Endothelial cell (in vitro differentiated cells): ENCODE measurements at places on chromosomes 3 and 15.

- DNase-seq = no peak
Observed at GRCh38 chr3:71525391-71525790, 58.1 kb downstream of the FOXP1 start.

GRCh38 chr3:107117922-107118536 is 259.2 kb upstream of the CCDC54 start:
- DNase-seq = peak; percentile 60

DNA sequence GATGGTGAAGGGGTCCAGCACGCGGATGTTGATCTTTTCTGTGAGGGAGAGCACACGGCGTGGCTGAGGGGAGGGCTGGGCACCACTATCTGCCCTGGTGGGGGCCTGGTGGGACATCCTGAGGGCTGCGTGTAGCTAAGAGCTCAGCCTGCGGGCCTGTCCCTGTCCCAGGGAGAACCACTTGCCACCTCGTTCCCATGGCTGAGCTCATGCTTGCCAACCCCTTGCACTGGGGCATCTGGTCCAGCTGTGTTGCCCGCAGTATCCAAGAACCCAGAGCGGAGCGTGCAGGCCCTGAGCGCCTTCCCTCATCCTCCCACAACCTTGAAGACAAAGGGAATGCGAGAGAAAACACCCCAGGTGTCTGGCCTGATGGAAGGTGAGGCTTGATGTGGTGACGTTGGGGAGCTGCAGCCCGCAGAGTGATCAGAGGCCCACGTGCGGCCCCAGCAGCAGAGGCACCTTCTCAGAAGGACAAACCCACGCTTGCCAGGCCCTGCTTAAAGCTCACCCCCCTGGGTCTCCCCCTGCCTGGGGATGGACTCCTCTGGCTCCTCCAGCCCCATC is 28.9 kb downstream of the TKT start:
- no peak for DNase-seq

GRCh38 chr15:35062738-35063099 is 22.4 kb downstream of the NANOGP8 start:
- DNase-seq = no peak

DNA sequence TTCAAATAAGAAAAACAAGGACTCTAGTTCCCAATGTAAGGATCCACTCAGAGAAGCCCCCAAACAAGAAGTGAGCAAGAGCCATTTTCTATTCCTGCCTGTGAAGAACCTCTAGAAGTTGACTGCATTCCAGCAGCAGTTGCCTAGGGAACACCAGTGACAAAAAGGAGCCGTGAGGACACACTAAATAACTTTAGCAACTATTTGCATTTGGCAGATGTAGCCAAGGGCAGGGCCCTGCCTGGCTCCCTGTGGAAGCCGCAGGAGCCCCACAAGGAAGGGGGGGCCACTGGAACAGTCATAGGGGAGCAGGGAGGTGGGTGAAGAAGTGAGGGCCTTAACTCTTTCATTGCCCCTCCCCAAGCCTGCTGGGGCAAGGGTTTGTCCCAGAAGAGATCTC is 470.2 kb upstream of the PROK2 start:
- no peak for DNase-seq

DNA sequence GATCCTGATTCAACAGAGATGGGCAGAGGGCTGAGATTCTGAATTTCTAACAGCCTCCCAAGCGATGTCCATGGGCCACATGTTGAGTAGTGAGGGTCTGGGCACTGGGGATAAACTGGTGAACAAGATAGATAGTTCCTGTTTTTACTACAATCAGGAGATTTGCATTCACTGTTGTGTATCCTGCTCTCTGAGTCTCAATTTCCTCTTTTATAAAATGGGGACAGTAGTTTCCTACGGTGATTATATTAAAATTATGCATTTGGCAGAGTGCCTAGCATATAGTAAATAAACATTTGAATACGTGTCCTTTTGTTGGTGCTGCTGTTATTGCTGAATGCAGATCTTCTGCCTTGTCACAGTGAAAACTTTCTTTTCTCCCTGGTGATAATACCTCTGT is 102.5 kb downstream of the MYH15 start:
- no peak for DNase-seq

DNA sequence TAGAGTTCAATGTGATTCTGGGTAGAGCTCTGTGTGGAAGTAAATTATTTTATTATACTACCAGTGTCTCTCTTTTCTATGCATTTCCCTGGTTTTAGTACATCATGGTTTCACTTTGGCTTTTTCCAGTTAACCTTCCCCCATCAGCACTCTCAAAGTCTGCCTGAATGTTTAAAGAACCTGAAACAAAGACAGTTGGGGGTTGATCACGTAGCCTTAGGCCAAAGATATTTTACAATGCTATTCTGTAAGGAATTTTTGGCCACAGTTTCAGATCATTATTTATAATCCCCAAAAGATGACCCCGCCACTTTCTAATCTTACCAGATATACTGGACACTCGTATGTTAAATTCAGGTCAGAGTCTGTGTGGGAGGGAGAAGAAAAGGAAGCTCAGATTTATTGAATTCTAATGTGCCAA is 156.3 kb upstream of the TMC3 start:
- no peak for DNase-seq

DNA sequence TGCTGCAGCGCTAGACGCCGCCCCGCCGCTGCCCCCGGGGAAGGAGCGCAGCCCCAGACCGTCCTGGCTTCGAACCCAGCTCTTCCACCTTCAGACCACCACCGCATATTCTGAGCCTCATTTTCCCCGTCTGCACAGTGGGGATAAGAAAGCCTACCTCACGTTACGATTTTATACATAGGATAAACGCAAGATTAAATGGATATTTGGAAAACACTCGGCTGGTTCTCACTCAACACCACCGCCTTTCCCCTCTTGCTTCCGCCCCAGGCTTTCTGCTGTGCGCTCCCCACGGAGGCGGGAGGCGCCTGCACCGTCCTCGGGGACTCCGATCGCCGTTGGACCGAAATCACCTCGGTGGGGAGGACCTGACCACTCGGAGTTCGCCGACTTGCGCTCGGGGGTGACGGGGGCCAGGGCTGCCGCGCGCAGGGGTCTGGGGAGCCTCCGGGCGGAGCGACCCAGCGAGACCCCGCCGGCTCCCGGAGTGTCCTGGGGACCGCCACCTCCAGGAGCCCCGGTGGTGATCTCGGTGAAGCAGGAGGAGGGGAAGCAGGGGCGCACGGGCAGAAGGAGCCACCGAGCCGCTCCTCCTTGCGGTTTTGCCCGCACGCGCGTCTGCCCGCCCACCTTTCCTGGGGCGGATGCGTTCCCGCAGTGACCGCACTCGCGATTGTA is 4.0 kb downstream of the FBXL22 start:
- DNase-seq = peak; percentile 37

GRCh38 chr3:179710079-179710478 is 57.2 kb downstream of the USP13 start:
- no peak for DNase-seq

DNA sequence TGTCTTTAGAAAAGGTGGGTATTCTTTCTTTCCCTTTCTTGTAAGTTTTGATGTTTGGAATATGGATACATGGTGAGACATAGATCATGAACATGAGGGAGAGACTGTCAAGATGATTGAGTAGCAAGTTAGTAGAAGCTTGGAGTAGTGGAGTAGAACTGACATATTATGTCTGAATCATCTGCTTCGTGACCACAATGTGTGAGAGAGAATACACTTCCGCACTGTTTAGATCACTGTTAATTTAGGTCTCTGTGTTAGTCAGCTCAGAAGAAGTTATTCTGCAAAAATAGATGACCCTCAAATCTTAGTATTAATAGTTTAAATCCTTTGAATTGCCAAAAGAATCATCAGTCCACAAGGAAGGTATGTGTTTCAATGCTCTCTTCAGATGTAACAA is 151.0 kb downstream of the OXSM start:
- no peak for DNase-seq

GRCh38 chr3:139113231-139113992 is 68.7 kb upstream of the PRR23C start:
- no peak for DNase-seq

DNA sequence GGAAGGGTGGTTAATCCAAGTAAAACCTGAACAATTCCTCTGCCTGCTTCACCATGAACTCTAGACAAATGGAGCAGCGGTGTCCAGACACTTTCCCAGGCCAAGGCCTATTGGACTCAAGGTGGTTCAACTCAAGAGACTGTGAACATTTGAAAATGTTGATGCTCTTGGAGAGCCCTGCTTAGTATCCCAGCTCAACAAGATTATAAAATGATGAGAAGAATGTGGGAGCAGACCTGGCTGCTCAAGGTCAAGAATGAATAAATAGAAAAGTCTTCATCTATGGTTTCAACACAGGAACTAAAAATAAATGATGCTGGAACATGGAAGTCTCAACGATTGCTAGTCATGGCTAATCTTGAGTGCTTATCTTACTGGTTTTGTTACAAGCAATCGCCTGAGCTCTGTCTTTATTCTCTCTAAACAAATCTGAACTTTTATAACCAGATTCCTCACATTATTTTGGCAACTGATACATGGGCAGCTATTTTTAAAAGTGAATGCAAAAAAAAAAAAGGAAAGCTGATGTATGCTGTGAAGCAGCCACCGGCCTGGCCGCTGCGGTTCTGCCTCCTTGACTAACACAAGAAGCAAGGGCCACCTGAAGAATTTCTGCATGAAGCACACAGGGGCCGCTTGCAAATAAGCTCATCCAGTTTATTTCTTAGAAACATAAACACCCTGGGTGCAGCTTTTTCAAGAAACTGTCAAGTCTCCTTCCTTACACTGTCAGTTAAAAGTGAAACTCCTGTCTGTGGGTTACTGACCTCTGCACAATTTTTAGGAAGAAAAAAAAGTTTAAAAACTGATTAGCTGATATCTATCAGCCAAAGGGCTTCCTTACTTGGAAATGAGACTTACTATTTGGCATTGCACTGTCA is 120.1 kb upstream of the ARHGEF3 start:
- DNase-seq = no peak

DNA sequence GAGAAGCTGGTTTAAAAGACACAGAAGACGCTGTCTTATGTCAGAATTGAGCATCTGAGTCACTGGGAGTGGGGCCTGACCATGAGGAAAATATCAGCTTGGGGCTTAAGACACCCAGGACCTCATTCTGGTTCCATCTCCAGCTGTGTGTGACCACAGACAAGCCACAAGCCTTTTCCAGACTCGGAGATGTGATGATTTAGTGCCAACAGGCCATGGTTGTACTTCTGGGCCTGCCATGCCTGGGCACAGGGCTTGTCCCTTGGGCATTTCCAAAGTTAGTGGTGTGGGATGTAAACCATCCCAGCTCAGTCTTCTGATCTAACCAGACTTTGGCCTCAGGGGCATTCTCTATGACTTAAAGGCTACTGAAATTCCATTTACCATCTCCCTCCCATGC is 269.8 kb downstream of the RYR3 start:
- DNase-seq = no peak

- DNase-seq = no peak
Observed at GRCh38 chr3:7436542-7436941, 575.6 kb downstream of the GRM7 start.

DNA sequence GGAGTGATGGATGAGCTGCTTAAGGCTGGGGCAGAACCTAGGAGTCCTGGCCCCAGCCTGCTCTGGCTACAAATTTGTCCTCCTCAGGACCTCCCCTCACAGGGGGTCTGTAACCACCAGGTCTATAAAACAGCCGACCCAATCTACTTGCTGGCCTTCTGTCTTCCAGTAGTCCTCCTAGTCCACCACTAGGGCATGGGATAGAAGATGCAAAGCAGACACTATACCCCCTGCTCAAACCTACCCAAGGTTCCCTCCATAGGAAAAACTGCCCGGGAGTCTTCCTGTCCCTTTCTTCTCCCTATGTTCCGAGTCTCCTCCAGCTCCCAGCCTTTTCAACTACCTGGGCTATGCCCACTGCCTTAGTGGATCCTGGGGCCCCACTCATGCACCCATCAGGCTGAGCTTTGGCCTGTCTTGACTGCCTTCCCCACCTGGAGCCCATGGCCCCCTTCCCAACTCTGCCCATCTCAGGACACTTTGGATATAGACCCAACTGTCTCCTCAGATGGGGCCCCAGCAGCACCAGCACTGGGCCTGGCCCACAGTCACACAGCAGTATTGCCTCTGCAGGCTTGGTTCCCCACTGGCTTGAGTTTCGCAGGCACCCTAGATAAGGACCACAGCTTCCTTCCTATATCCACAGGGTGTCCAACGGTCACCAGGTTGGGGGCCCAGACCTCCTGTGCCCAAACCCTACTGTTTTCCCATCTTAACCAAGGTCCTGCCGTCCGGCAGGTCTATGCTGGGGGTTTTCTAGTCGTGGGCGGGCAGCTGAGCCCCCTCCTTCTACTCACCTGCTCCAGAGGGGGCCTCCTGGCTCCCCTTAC is 1.1 kb downstream of the HYAL3 start:
- DNase-seq = no peak

GRCh38 chr3:14431452-14431916 is 29.1 kb downstream of the SLC6A6 start:
- DNase-seq = no peak
